Amniotic epithelial cell (primary cell): ENCODE measurements at places on chromosomes 12 and 14.

DNA sequence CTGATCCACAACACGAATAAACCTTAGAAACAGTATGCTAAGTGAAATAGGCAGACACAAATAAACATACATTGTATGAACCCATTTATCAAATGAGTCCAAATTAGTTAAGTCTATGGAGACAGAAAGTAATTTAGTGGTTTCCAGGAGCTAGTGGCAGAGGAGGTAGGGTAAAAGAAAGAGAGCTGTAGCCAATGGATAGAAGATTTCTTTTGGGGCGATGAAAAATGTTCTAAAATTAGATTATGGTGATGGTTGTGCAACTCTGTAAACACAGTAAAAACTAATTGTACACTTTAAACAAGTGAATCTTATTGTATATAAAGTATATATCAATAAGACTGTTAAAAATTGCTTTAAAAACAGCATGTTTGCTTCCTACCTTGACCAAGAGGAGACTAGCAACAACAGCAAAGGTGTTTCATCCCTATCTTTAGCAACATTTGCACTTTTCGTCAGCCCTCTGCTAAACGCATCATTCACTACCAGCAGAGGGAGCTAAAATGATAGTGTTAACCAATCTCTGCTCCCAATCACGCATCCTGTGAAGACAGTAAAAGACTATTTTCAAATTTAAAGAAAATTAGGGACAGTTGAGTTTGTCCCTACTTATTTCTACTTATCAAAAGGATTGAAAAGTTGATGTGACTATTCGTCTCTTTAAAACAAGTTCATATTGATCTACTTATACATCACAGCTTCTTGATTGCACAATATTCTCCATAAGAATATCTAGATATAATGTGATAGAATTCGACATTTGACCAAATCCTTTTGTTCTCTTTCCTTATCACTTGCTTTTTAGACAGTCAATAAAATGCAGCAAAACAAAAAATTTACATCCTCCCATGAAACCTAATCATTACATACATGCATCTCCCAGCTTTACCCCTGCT, 24.0 kb upstream of the LGR5 start:
- peak; percentile 52 for DNase-seq

GRCh38 chr14:64706593-64707193, 2.5 kb downstream of the PLEKHG3 start:
- peak; percentile 73 for DNase-seq

GRCh38 chr12:130224613-130225012, 62.3 kb downstream of the FZD10 start:
- no peak for DNase-seq

GRCh38 chr12:75868501-75868900, 163.1 kb downstream of the PHLDA1 start:
- no peak for DNase-seq

DNA sequence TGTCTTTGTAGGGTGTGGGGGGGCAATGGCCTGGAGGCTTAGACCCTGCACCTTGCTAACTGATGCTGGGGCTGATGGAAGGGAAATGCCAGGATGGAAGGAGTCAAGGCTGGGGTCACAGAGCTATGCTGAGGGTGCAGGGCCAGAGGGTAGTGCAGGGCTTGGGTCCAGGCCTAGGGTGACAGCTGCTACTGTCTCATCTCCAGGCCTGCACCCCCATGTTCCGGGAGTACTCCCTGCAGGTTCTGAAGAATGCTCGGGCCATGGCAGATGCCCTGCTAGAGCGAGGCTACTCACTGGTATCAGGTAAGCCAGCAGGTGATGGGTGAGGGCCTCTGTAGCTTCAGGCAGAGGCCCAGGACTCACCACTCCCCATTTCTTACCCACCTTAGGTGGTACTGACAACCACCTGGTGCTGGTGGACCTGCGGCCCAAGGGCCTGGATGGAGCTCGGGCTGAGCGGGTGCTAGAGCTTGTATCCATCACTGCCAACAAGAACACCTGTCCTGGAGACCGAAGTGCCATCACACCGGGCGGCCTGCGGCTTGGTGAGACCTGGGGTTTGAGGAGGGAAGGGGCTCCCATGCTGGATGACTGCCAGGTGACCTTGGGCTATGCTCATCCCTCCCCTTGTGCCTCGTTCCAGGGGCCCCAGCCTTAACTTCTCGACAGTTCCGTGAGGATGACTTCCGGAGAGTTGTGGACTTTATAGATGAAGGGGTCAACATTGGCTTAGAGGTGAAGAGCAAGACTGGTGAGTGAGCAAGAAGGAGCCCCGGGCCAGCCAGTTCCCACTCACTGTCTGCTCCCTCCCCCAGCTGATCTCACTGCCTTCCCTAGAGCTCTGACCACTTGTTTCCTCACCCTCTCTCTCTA, 4.1 kb downstream of the SHMT2 start:
- peak; percentile 80 for DNase-seq

- DNase-seq, result no peak
These were observed 70.3 kb upstream of the RFLNA start for GRCh38 chr12:124224535-124225110.

GRCh38 chr12:76464631-76465166, 94.9 kb downstream of the OSBPL8 start:
- no peak for DNase-seq
